ENCODE measurements at places on chromosomes 2 and 18. TPM values are rescaled to one million over a fixed set of nuclear protein-coding genes. Genes with fewer than 3 reads are reported as not detected.

GRCh38 chr2:172627181-172627580 lies 71.3 kb downstream of the PDK1 start:
- H3K27me3 ChIP-seq, result no peaks in the 10 kb centered on the region
- no peaks in the 10 kb centered on the region for H3K4me1 ChIP-seq
- H3K4me3 ChIP-seq, result no peak overlapping the region

DNA sequence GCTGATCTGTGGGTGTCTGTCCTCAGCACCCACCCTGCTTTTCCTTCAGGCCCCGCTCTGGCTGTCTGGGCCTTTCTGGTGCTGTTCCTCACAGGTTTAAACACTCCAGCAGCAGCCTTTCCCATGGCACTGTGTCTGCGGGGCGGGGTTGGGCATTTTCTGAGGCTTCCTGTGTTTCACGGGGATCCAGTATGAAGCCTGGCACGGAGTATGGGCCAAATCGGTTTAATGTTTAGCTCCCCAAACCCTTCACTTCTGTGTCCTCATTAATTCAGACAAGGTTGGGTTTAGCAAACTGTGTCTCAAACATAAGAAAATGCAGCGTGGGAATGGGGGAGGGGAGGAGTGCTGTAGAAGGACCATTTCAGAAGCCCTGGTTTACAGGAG lies 44.9 kb downstream of the HPCAL1 start:
- no peaks in the 10 kb centered on the region for H3K36me3 ChIP-seq
- H3K27ac ChIP-seq, result no peak overlapping the region
- no peak overlapping the region for H3K4me3 ChIP-seq

GRCh38 chr2:112791019-112791418 lies 6.7 kb upstream of the IL1A start:
- DNase-seq, result no peak
- H3K4me1 ChIP-seq, result no peaks in the 10 kb centered on the region
- no peak overlapping the region for H3K4me3 ChIP-seq
- H3K27me3 ChIP-seq, result no peaks in the 10 kb centered on the region
- H3K27ac ChIP-seq, result no peak overlapping the region

DNA sequence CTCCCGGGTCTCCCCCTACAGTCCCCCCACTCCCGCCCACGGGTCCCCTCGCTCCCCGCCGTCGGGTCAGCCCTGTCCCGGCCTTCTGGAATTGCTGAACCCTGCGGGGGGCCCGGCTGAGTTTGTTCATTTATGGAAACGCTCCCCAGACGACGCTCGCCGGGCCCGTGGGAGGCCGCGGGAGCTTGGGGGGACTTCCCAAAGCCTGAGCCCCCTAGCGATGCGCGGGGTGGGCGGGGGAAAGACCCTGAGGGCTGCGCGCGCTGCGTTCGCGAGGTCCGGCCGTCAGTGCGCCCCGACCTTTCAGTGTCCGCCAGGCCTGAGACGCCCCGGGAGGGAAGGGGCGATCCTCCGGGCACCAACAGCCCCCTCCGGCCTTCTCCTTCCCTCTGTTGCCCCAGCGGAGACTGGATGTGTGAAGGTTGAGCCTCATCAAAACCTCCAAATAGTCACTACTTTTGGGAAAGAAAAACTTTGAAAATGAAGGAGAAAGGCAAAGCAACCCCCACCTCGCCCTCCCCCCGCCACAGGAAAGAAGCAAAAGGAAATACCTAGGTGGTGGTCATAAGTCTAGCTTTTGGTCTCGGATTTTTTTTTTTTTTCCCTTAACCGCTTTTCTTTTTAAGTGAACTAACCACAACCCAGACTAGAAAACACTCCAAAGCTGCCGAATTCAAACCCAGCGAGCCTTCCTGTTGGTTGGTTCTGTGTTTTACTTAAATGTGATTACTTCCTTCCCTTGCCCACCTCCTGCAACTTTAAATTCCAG lies 509 bp upstream of the CYS1 start:
- peak; percentile 60 for DNase-seq
- no peaks in the 10 kb centered on the region for H3K36me3 ChIP-seq

DNA sequence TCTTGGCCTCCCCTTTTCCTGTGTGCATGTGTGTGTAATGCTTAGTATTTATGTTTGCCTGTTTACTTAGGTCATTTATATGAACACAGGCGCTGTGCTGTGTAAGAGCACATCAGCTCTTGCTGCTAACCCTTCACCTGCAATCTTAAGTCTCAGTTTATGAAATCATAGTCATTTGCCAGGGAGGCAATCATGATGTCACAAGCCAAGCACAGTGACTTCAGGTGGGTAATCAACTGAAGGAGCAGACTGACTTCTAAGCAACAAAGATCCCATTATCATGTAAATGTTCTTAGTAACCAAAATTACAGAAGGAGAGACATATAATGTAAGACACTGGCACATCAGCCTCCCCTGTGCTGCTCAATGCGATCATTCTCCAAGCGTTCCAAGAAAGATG lies 386.3 kb upstream of the MEIS1 start:
- no peaks in the 10 kb centered on the region for H3K27me3 ChIP-seq
- H3K36me3 ChIP-seq, result no peaks in the 10 kb centered on the region
- no peaks in the 10 kb centered on the region for H3K4me1 ChIP-seq
- no peak for DNase-seq

DNA sequence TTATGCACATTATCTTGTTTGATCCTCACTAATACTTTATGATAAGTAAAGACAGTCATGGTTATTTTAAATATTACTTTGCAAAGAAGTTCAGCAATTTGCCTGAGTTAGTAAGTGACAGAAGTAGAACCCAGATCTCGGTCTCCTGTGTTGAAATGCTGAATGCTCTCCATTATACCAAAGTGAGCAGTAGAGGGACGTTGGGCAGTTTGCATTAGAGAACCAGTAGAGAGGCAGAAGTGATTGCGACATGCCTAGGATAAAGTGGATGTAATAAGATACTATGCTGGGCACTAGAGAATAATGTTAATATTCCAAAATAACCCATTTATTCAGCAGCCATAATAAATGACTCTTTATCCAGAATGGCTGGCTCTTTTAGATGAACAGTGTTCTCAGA lies 201.0 kb downstream of the PMAIP1 start:
- H3K27me3 ChIP-seq, result no peaks in the 10 kb centered on the region
- DNase-seq, result no peak
- no peak overlapping the region for H3K4me3 ChIP-seq
- H3K36me3 ChIP-seq, result no peaks in the 10 kb centered on the region
- H3K27ac ChIP-seq, result no peak overlapping the region

DNA sequence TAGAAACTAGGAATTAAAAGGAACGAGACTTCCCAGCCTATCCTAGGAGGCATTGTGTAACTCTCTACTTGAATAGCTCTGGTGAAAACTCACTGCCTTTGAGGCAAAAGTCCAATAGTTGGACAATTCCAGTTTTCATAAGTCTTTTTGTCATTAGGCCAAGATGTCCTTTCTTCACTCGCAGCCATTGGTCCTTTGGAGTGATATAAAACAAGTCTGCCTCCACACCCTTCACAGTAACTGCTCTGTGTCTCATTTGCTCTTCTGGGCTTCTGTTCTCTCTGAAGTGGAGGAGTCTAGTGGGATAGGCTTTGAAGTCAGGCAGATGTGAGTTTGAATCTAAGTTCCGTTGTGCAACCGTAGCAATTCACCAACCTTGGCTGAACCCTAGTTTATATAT lies 28.2 kb downstream of the ANTXR1 start:
- H3K36me3 ChIP-seq, result no peaks in the 10 kb centered on the region
- no peaks in the 10 kb centered on the region for H3K4me1 ChIP-seq
- DNase-seq, result no peak

DNA sequence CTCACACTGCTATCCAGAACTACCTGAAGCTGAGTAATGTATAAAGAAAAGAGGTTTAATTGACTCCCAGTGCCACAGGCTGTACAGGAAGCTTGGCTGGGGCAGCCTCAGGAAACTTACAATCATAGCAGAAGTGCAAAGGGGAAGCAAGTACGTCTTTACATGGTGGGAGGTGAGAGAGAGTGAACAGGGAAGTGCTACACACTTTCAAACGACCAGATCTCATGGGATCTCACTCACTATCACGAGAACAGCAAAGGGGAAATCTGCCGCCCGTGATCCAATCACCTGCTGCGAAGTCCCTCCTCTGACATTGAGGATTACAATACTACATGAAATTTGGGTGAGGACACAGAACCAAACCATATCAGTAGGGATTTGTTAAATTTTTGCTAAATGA lies 150.4 kb upstream of the NXPH2 start:
- no peaks in the 10 kb centered on the region for H3K4me1 ChIP-seq
- H3K27me3 ChIP-seq, result no peaks in the 10 kb centered on the region
- no peak for DNase-seq
- H3K36me3 ChIP-seq, result no peaks in the 10 kb centered on the region

DNA sequence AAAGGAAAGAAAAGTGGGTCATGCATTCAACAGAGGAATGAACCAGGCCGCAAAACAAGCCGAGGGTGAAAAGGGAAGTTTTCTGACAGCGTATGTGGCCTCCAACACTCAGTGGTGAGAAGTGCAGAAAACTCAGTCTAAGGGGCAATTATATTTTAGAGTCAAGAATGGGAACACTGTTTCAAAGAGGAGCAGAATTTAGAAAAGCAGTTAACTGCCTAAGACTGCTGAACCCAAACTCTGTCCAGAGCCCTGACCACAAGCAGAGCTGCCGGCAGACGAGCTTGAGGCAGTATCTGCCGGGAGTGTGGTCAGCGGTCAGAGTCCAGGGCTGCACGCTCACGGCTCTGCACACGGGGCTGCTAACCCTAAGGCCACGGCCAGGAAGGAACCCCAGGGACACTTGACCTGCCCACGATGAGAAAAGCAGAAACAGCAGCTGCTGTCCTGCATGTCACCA lies 347.0 kb upstream of the ID2 start:
- H3K4me3 ChIP-seq, result no peak overlapping the region
- H3K36me3 ChIP-seq, result no peaks in the 10 kb centered on the region

DNA sequence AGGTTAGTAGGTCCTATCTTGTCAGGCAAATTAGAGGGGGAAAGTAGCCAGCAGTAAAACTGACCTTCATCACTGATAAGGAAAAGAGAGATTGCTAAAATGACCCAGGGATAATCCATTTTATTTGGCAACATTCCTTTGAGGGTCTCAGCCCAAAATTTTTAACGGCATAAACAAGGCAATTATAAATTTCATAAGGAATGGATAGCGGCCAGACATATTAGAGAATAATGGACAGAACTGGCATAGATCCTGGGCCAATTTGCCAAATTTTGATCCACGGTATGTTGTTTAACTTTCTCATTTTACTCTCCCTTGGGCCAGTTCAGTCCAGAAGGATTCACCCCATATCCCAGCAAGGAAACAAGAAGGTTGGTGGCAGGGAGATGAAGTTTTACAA lies 170.4 kb upstream of the BCL2L11 start:
- no peaks in the 10 kb centered on the region for H3K4me1 ChIP-seq
- no peaks in the 10 kb centered on the region for H3K27me3 ChIP-seq
- DNase-seq, result no peak

- H3K27me3 ChIP-seq, result no peaks in the 10 kb centered on the region
- H3K4me3 ChIP-seq, result no peak overlapping the region
- no peaks in the 10 kb centered on the region for H3K36me3 ChIP-seq
- DNase-seq, result no peak
- H3K27ac ChIP-seq, result no peak overlapping the region
These were observed 70.3 kb downstream of the CHST9 start for GRCh38 chr18:27114842-27115241.

GRCh38 chr2:221334481-221335218 lies 237.5 kb downstream of the EPHA4 start:
- H3K36me3 ChIP-seq, result no peaks in the 10 kb centered on the region
- no peaks in the 10 kb centered on the region for H3K27me3 ChIP-seq
- H3K4me3 ChIP-seq, result no peak overlapping the region

DNA sequence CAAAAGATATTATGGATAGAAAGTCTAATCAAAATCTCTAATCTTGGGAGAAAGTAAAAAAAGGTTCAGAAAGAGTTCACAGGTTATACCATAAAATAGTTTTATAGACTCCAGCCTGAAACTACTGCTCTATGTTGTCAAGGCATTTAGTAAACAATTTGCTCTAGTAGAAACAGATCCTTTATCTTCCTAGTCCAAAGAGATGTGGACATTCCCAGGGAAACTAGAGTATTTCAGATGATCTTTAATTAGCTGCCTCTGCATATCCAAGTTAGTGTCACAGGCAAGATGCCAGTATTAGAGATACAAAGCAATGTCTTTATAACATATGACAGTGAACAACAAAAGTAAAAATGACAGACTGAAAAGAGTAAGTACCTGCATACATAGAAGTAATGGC lies 708.6 kb downstream of the CCDC85A start:
- no peak overlapping the region for H3K27ac ChIP-seq
- H3K4me3 ChIP-seq, result no peak overlapping the region
- no peaks in the 10 kb centered on the region for H3K27me3 ChIP-seq
- DNase-seq, result no peak

DNA sequence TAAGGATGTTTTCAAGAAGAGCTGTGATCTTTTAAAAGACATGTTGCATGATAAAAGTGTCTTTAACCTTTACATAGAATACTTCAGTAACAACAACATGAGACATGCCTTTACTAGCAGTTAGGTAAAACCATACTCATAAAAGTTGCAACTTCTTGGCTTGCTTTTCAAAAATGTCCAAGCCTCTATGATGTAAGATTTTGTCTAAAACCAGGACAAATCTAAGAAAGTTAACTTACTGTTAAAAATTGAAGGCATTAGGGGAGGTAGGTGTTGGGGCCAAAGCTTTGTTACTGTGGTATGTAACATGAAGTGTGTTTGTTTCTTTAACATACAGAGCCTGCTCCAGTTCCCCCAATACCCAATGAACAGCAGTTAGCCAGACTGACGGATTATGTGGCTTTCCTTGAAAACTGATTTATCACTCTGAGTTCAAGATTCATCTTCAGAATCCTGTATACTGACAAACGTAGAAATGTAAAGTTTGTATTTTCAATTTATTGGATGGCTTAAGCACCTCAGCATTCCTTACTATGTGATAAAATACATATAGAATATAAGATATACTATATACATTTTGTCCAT lies 11.7 kb downstream of the COPS8 start:
- H3K27me3 ChIP-seq, result no peaks in the 10 kb centered on the region
- no peak overlapping the region for H3K27ac ChIP-seq
- peaks cover 52% of the 10 kb centered on the region for H3K36me3 ChIP-seq
- no peaks in the 10 kb centered on the region for H3K4me1 ChIP-seq

- H3K27ac ChIP-seq, result no peak overlapping the region
- H3K4me1 ChIP-seq, result no peaks in the 10 kb centered on the region
- DNase-seq, result no peak
- no peaks in the 10 kb centered on the region for H3K36me3 ChIP-seq
- no peak overlapping the region for H3K4me3 ChIP-seq
These were observed 69.7 kb downstream of the FHOD3 start for GRCh38 chr18:36366994-36367839.

- no peak overlapping the region for H3K4me3 ChIP-seq
- DNase-seq, result no peak
- no peaks in the 10 kb centered on the region for H3K27me3 ChIP-seq
- no peaks in the 10 kb centered on the region for H3K36me3 ChIP-seq
- H3K4me1 ChIP-seq, result no peaks in the 10 kb centered on the region
These were observed 274.2 kb downstream of the CDH19 start for GRCh38 chr18:66329716-66330115.

The SP140L gene
- 30.1 TPM for polyA plus RNA-seq

The CAPN13 gene
- not detected for polyA plus RNA-seq

The KIF5C gene
- 3.4 TPM for polyA plus RNA-seq

The FAM117B gene
- 8.0 TPM for polyA plus RNA-seq

The ERBB4 gene
- polyA plus RNA-seq, result not detected

The OSBPL6 gene
- 0.33 TPM for polyA plus RNA-seq

The NEUROD1 gene
- not detected for polyA plus RNA-seq

Measured in CD8-positive, alpha-beta memory T cell (primary cell).